ENCODE measurements at places on chromosomes 2 and 18.

DNA sequence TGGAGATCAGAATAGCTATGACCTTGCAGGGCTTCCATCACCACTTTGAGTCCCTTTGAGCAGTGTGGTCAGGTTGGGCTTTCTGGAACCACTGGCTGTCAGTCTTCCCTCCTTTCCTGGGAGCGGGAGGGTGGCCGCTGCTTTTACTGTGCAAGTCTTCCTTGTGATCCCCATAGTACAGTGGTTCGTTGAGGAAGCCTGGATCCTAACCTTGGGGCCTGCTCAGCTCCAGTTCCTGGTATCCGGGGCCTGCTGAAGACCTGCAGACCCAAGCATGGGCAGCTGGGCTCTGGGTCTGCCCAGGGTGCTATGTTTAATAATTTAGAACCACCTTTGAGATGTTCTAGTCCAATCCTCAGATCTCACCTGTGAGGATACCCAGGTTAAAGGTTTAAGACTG, 104.2 kb downstream of the CLIP4 start:
- DNase-seq, result no peak

DNA sequence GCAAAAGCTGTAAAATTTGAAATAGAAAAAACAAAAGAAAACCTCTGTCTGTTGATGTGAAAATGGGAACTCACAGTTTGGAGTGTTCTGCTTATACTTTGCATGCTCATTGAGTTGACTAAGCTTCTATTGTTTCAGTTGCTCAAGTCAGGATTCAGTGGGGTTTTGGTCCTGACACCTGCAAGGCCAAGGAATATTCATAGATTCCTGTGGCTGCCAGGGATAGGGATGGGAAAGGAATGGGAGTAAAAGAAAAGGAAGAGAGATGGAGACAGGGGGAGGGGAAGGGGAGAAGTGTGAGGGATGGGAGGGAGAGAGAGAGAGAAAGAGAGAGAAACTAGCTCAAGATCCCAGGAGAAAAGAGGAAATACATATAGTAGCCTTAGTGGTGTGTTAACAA, 1.3 kb downstream of the CPS1 start:
- no peak for DNase-seq

- DNase-seq, result no peak
Measured at GRCh38 chr2:9749546-9750223, 93.6 kb upstream of the TAF1B start.

GRCh38 chr2:17313261-17313660, 205.0 kb downstream of the RAD51AP2 start:
- DNase-seq, result no peak

DNA sequence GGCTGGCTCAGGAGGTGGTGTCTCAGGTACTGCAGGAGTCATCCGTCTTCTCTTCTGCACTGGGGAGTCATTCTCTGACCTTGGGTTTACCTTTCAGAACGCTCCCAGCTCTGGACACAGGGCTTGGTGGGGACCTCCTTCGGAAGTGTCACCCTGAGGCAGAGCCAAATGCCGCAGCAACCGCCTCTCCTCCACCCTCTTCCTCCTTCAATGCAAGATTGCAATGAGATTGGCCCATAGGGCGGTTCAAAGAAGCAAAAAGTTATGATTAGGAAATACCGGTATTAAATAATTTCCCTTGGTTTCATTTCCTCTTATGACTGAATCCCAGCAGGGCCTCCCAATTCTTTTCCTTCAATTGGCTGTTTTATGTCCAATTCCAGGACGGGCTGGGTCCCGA, 178.8 kb downstream of the ACKR3 start:
- no peak for DNase-seq

DNA sequence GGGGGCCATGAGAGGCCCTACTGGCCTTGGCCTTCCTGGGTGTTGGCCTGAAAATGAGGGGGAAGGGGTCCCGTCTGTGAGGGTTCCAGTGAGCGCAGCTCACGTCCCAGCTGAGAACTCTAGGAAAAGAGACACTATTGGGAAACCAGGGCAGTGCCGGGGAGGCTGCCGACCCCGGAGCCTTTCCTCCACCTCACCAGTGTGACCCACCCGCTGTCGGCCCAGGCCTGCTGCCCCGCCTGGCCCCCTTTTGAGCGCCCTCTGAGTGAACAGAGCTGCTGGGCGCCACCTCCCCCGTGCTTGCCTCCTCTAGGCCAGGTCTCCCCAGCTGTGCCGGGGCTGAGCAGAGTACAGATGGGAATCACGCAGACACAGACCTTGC, 17.5 kb upstream of the ARHGEF4 start:
- DNase-seq, result peak; percentile 47

GRCh38 chr2:64111426-64111825, 32.8 kb downstream of the PELI1 start:
- no peak for DNase-seq

DNA sequence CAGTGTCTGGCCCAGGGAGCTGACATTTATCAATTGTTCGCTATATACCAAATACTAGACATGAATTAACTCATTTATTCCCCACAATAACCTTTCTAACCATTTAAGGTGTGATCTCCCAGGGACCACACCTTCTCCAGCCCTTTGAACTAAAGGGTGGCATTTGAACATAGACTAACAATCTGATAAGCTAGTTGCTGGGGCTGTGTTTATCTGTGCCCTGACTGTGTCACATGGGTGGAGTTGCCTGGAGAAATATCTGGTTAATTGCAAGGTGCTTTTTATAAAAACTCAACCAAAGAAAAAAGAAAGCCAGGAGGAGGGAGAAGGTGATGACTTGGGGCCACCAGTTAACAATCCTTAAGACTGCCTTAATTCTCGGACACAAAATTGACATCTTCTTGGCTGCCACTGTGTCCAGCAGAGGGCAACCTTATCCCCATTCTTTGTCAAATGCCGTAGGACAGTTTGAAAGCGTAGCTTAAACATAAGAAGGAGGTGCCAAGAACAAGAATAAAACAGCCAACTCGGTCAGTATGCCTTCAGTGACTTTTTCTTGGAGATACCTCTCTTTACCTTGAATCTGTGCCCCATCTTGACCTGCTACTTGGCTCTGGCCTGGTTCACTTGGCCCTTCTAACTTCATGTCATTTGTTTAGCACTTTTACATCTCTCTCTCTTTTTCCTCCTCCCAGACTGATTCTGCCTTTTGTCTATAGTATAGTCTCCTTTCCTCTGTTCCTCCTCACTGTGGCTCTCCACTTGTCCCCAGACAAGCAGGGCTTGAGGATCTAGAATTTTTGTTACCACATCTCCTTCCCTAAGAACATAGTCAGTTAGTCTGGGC, 183.4 kb downstream of the MYO3B start:
- DNase-seq, result no peak

DNA sequence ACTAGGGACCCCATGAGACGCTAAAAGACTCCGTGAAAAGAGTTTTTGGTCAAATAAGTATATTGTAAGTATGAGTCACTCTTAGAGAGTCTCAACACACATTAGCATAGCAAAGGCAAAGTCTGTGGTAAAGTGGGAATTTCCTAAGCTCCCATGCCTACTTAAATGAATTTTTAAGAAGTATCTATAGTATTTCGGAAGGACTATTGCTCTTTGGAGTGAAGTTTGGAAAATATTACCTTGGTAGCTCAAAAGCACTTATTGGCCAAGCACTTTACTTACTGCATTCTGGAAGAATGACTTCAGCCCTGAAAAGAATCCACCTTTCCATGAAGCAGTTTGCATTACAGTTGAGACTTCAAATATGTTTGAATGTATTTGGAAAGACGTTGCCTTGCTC, 57.1 kb downstream of the CAVIN2 start:
- DNase-seq, result no peak

- no peak for DNase-seq
Measured at GRCh38 chr2:188986839-188987238, 12.7 kb downstream of the COL3A1 start.

GRCh38 chr2:99656994-99657393, 167.2 kb upstream of the REV1 start:
- no peak for DNase-seq

GRCh38 chr2:67158718-67159117, 238.4 kb upstream of the ETAA1 start:
- DNase-seq, result no peak

Measured in left forelimb (tissue), 1 donor.